ENCODE measurements at places on chromosomes 2 and 18. TPM values are rescaled to one million over a fixed set of nuclear protein-coding genes. Genes with fewer than 3 reads are reported as not detected.

The IL36A gene
- 6.3 TPM for total RNA-seq

The SPATA3 gene
- not detected for total RNA-seq

The ACVR1C gene
- 0.26 TPM for total RNA-seq

The CCDC148 gene
- total RNA-seq = 0.26 TPM

The GPC1 gene
- total RNA-seq = 103 TPM

The OR6B2 gene
- not detected for total RNA-seq

The PARD6G gene
- total RNA-seq = 12.4 TPM

The PASK gene
- 2.9 TPM for total RNA-seq

The BOK gene
- 19.5 TPM for total RNA-seq

The TMEM37 gene
- total RNA-seq = not detected

The KCNS3 gene
- 3.7 TPM for total RNA-seq

The ABCG8 gene
- total RNA-seq = under 0.01 TPM

The DNPEP gene
- 50.8 TPM for total RNA-seq

The DNER gene
- 1.8 TPM for total RNA-seq

The SLC19A3 gene
- total RNA-seq = not detected

The RESP18 gene
- total RNA-seq = not detected

The RAB10 gene
- 308 TPM for total RNA-seq

The ANO7 gene
- 0.13 TPM for total RNA-seq

The CAPN14 gene
- 35.1 TPM for total RNA-seq

The CKAP2L gene
- total RNA-seq = 0.26 TPM

The CPO gene
- total RNA-seq = 0.13 TPM

The IL37 gene
- not detected for total RNA-seq

The ANKRD30B gene
- total RNA-seq = not detected

The CDCA7 gene
- 2.4 TPM for total RNA-seq

The FHOD3 gene
- 8.8 TPM for total RNA-seq

The AGAP1 gene
- 17.9 TPM for total RNA-seq

The LBX2 gene
- total RNA-seq = 0.77 TPM

The FBXO36 gene
- total RNA-seq = 3.4 TPM

The PDE11A gene
- not detected for total RNA-seq

The PAX8 gene
- total RNA-seq = not detected

The KHK gene
- total RNA-seq = 0.77 TPM

The AQP12A gene
- total RNA-seq = not detected

The EIF4E2 gene
- total RNA-seq = 45.3 TPM

The CREG2 gene
- total RNA-seq = 0.26 TPM

The PTPRN gene
- 0.13 TPM for total RNA-seq

The INPP5D gene
- 24.1 TPM for total RNA-seq

The SCG2 gene
- 0.13 TPM for total RNA-seq

The ATP6V1C2 gene
- total RNA-seq = 0.90 TPM

The C2orf80 gene
- not detected for total RNA-seq

The SMIM21 gene
- not detected for total RNA-seq

The GNLY gene
- not detected for total RNA-seq

The HOXD11 gene
- total RNA-seq = not detected

The NBAS gene
- 78.2 TPM for total RNA-seq

The FAM110C gene
- total RNA-seq = 9.2 TPM

The CHRND gene
- not detected for total RNA-seq

The SP5 gene
- not detected for total RNA-seq
